ENCODE measurements at places on chromosomes 13 and 19.

DNA sequence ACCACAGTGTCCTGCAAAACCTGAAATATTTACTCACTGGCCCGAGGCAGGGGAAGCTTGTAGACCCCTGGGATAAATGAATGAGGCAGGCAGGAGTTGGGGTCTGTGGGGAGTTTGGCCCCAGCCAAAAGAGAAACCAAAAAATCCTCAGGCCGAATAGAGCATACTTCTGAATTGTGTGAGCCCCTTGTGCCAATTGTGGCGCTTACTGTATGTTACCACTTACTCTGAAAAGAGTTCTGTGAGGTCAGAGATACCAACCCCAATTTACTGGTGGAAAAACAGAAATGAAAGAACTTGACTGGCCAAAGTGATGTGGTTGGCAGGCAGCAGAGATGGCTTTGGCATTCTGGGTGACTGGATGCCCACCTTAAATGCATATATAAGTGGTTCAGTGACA is 6.9 kb downstream of the CARM1 start:
- DNase-seq: no peak

DNA sequence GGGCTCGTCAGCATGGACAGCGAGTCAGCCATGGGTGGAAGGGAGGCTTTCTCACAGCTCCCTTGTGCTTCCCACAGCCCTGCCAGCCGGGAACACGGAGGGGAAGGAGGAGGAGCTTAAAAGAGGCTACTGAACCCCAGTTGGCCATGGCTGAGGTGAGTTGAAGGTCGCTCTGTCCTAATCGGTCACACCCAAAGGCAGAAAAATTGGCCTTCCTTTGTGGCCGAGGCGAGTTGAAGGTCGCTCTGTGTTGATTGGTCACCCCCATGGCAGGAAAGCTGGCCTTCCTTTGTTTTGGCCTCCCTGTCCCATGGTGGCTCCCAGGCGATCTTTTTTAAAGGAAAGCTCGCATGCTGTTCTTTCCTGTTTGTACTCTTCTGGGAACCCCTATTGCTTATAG is 5.1 kb downstream of the ZNF473 start:
- DNase-seq: no peak

DNA sequence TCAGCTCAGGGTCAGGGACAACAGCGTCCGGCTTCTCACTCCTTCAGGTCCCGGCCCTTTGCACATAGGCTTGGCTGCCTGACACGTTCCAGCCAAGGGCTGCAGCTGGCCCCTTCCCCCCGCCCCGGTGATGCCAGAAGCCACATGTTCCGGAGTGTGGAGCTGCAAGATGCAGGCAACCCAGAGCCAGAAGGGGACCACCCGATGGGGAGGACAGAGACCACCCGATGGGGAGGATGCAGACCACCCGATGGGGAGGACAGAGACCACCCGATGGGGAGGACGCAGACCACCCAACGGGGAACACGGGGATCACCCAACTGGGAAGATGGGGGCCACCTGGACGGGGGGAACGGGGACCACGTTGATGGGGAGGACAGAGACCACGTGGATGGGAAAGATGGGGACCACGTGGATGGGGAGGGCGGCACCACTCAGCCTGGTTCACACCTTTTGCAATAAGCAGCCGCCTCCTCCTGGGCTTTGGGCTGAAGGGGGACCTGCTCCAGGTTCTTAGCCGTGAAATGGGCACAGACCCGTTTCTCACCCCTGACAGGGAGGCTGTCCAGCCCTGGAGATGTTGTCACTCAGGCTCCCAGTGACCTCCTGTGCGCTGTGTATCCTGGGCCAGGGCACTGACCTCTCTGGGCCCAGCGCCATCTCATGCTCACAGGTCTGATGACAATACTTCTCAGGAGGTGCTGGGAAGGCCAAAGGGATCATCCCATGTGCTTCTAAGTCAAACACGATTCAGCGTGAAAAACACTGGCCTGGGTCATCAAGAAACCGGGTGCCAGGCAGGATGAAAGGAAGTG is 34.5 kb downstream of the C13orf46 start:
- no peak for DNase-seq

DNA sequence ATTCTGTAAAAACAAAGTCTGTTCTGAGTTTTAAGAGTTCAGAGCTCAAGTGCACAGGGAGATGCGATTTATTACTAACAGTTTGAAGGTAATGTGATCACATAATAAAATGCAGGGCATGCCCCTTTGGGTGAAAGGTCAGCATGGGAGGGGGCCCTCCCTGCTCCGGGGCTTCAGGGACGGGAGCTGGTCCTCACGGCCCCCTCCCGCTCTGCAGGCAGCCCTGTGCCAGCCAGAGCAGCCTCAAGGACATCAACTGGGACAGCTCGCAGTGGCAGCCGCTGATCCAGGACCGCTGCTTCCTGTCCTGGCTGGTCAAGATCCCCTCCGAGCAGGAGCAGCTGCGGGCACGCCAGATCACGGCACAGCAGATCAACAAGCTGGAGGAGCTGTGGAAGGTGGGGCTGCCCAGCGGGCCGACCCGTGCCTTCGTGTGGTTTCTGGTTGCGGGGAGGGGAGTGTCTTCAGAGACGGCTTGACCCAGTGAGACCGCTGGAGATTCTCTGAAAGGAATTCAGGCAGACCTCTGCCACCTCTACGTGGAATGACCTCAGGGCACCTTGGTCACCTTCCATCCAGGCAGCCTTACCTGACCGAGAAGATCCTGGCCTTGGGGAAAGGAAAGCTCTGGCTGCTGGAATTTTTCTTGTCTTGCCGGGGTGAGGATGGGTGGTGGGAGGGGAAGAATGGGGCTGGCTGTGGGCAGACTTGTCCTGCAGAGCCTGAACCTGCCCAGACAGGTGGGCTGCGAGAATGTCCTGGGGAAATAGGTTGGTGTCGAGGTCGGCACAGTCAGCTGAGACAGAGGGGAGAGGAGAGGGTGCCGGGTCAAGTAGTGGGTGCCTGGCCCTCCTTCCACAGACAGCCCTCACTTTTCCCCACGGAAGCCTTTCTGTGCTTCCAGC is 19.0 kb downstream of the UPF1 start:
- DNase-seq: no peak

- no peak for DNase-seq
These were observed 35.6 kb downstream of the CYP2F1 start for GRCh38 chr19:41149831-41150230.

- DNase-seq: no peak
These were observed 536.0 kb downstream of the MYO16 start for GRCh38 chr13:109165417-109165904.

GRCh38 chr13:106918557-106918860 is 350.6 kb upstream of the ARGLU1 start:
- no peak for DNase-seq

GRCh38 chr19:13872339-13872694 is 4.6 kb upstream of the NANOS3 start:
- DNase-seq: no peak

DNA sequence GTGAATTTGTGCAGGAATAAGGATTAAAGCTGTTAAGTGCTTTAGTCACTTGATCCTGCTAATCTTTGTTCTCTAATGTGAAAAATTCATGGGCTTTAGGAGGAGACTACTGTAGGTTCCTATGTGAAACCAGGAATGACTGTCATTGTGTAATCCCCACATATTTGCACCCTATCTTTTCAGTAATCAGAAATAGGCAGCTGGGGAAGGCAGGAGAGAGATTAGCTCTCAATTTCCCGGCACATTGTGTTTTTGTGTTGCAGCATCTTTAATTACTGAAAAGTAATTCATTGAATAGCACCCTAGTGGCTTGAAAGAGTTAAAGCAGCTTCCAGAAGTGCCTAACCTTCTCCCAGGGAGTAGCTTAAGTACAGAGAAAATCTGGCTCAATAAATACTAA is 282.9 kb downstream of the OLFM4 start:
- DNase-seq: no peak

GRCh38 chr13:25846222-25846984 is 205.4 kb downstream of the SHISA2 start:
- no peak for DNase-seq

GRCh38 chr19:43782689-43783231 is 2.0 kb upstream of the KCNN4 start:
- no peak for DNase-seq

- peak; percentile 69 for DNase-seq
These were observed at the start of gene DACH1 for GRCh38 chr13:71867131-71867814. Gene DACH1 (minus strand): TSS chr13:71867204.

- DNase-seq: no peak
These were observed 8.8 kb downstream of the OBI1 start for GRCh38 chr13:78649997-78650716.

GRCh38 chr13:91620670-91621141 is 222.3 kb downstream of the GPC5 start:
- DNase-seq: no peak

GRCh38 chr13:35354285-35354684 is 122.2 kb downstream of the MAB21L1 start:
- no peak for DNase-seq

- no peak for DNase-seq
These were observed 1.3 kb upstream of the NLRP5 start for GRCh38 chr19:55985254-55985653.

DNA sequence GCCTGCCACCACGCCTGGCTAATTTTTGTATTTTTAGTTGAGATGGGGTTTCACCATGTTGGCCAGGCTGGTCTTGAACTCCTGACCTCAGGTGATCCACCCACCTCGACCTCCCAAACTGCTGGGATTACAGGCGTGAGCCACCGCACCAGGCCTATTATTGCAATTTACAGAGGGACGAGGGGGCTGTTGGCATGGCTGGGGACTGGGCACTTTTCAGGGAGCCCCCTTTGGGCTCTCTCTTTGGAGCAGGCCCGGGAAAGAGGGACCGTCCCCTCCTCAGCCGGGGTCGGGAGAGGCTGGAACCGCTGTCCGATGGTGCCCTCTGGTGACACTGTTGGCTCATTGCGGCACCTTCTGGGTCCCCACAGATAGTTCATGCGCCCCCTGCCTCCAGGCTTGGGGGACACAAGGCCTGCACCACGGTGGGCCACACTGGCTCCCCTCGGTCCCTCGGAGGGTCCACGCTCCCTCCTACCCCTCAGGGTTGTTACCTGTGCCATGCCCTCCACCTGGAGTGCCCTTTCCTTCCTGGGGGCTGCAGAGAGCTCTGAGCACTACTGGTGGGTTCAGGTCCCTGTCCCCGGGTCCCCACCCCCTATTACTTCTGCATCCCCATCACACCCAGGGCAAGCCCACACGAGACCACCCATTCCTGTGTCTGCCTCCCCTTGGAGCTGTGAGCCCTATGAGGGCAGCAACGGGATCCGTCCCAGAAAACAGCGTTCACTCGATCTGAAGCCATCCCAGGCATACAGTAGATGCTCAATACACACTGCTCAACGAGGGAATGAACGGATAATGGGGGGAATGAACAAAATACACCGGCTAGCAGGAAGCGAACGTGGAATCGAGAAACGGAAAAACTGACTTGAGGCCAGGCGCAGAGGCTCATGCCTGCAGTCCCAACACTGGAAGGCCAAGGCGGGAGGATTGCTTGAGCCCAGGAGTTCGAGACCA is 12.5 kb downstream of the FEM1A start:
- DNase-seq: peak; percentile 15

DNA sequence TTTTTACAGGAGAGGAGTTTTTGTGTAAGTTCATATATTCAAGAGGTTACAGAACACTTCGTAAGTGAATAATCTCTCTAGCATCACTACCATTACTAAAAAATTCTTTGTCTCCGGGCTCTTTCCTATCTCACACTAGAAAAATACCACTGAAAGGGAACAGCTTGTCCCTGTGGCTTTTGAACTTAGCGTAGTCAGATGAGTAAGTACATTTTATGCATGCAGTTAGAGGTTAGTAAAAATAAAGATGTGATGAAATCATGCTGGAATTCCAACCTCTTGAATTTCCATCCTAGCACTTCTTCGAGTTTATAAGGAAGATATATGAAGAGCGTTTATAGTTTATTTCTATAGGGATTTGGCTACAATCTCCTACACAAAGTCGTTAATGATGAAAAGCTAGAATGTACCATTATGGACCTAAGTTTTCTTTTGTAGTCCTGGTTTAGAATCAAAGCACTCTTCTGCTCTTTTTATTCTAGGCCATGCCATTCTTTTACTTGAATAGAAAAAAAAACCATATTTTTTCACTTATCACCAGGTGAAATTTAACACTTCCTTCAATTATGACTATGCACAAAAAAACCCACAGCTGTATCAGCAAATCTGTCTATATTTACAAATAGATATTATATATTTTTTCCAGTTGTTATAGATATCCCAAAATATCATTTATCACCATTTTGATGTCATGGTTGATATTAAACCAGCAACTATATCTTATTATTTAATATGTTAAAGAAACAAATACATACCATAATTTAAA is 139.9 kb upstream of the PCDH9 start:
- DNase-seq: no peak

GRCh38 chr13:40798380-40798779 is 9.0 kb downstream of the SLC25A15 start:
- no peak for DNase-seq

- no peak for DNase-seq
These were observed 760.6 kb downstream of the EFNB2 start for GRCh38 chr13:105774739-105775460.

DNA sequence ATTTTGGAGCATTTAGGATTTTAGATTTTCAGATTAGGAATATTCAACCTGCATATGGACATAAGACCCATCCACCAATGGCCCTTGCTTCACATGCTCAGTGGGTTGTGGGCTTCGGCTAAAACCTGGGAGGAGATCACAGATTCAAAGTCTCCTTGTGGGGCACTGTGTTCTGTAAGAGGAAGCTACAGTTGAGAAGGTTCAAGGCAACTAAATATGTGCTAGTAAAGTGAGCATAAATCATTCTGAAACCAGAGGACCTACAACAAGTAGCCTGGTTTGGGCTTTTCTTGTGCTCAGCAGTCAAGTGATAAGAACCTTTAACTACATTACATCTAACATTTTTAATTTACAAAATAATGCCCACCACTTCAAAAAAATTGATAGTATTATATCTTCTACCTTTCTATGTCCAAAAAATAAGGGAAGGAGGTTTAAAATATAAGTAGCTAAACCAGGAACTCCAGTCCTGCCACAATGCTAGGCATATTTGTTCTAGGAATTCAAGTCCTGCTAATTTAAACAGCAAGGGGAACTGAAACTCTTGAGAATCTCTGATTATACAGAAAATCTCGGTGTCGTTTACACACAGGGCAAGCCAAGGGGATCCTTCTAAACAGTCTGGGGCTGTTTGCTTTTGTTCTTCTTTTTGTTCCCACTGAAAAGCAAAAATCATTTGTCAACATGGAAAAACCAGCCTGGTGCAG is 36.6 kb downstream of the FOXO1 start:
- DNase-seq: no peak

DNA sequence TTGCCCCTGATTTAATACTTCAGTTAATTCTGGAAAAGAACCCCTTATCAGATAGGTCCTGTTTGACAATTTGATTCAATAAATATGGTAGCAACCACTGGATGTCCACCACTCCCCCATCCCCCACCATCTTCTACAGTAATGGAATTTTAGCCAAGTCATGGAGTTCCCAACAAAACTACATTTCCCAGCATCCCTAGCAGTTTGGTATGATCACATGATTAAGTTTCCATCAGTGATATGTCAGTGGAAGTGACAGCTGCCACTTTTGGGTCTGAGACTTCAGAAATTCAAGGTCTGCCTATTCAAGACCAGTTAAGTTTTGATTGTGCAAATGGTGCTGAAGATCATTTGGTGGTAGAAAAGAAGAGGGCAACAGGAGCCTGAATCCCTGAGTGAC is 85.5 kb downstream of the CACNA1A start:
- DNase-seq: no peak
